Iris pigment epithelial cell (primary cell): ENCODE measurements at places on chromosomes 11 and 22.

DNA sequence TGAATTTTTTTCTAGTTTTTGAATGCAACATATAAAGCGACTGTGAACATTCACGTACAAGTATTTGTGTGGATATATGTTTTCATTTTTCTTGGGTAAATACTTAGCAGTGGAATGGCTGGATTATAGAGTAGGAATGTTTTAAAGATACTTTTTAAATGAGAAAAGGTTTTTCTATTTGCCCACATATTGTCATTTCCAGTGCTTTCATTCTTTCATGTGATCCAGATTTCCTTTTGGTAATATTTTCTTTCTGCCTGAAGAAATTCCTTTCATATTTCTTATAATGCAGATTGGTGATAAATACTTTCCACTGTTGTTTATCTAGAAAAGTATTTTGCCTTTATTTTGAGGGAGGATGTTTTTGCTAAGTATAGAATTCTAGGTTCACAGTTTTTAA, 7.9 kb downstream of the DDB2 start:
- DNase-seq, result no peak

GRCh38 chr11:124123622-124124021, 8.4 kb downstream of the VWA5A start:
- no peak for DNase-seq

GRCh38 chr11:62732830-62733229, 4.5 kb downstream of the TTC9C start:
- peak; percentile 46 for DNase-seq

- DNase-seq, result peak; percentile 96
Observed at GRCh38 chr11:47946682-47947559, 33.4 kb upstream of the PTPRJ start.

DNA sequence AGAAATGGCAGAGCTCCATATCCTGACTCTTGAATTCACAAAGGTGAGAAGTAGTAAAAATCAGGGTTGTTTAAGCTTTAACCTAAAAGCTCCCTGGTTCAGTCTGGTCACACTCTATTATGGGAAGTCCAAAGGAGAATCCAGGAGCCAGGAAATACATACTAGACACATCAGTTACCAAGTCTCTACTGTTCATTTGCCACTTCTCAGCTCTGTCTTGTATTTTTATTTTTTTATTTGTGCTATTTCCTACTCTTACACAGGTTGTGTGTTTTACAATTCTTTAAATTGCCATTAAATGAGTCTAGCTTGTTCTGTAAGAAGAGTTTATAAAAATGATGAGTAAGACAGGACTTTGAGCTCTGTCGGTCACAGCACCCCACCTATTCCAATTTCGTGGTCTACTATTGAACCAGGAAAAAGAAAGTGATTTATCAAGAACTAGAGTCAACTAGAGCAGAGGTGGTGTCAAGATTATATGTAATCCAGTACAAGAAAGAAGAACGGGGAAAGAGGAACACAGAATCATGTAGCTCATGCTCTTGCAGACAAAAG, 9.7 kb downstream of the MS4A12 start:
- DNase-seq, result no peak

DNA sequence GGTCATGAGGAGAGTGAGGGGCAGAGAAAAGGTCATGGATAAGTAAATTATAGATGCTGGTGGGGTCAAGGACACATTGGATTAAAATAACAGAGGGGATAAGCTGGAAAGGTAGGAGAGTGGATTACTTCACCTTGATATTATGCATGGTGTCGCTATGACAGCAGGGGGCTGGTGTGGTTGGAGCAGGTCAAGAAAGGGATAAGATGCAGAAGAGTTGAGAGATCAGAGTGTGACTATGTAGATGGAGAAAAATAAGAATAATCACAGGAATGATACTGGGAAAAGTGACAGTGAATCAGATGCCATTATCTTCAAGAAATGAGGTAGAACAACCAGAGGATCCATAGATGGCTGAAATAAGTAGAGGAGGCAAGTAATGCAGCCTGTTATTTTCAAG, 29.4 kb upstream of the AMOTL1 start:
- no peak for DNase-seq

- no peak for DNase-seq
Observed at GRCh38 chr11:4643076-4643475, 706 bp upstream of the OR51E1 start.

GRCh38 chr11:88656283-88656682, 318.7 kb upstream of the CTSC start:
- DNase-seq, result no peak

GRCh38 chr11:69950120-69950519, 128.0 kb upstream of the ANO1 start:
- peak; percentile 13 for DNase-seq

GRCh38 chr22:19195796-19196731, 17.5 kb upstream of the SLC25A1 start:
- DNase-seq, result no peak

- DNase-seq, result peak; percentile 67
Observed at GRCh38 chr11:129946256-129946655, 50.9 kb upstream of the NFRKB start.

GRCh38 chr11:78354408-78355308, 63.0 kb downstream of the GAB2 start:
- DNase-seq, result no peak

DNA sequence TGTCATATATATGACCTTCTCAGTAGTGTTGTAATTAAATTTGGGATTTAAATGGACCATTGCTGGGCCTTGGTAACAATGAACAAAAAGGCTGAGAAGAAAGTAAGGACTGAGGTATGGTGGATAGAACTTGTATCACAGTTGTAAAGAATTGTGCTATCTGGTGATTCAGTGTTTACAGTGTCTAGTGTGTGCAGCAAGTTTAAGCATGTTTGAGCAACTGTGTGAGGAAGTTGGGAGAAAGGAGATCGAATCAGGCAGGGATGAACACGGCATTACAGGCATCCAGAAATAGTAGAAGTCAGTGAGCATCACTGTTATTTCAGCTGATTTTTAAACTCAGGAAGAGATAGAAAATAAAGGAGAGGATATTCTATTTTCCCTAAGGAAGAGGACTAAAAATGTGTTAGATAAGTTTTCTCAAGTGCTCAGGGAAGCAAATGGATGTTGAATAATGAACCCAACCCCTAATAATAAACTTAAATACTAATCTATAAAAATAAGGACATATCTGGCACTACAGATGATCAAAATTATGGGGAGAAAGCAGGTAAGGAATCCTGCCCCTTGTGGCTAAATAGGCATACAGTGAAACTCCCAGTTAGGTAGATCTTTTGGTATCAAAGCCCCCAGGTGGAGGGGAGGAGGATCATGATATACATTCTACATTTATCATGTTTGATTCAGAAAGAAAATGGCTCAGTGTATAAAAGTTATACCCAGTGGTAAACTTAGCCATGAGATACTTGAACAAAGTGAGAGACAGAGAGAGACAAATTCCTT, 361.0 kb upstream of the ANO3 start:
- DNase-seq, result no peak

GRCh38 chr11:102120437-102120973, 10.3 kb downstream of the YAP1 start:
- DNase-seq, result no peak

GRCh38 chr22:45996241-45997076, 19.5 kb upstream of the WNT7B start:
- peak; percentile 70 for DNase-seq

DNA sequence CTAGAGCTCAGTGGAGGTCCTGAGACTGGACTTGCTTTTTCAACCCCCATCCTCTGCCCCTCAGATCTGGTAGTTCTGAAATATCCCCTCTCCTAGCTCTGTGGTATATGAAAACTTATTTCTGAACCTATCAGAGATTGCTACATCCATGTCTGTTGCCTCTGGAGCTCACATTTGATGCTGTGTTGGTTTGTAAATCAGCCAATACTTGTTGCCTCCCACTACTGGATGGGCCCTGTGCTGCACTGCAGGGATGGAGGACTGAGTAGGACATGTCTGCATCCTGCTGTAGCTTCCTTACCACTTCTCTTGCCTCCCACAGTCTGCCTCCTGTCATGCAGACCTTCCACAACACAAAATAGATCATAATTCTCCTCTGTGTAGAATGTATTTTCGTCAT, 5.2 kb downstream of the OLFML1 start:
- no peak for DNase-seq

DNA sequence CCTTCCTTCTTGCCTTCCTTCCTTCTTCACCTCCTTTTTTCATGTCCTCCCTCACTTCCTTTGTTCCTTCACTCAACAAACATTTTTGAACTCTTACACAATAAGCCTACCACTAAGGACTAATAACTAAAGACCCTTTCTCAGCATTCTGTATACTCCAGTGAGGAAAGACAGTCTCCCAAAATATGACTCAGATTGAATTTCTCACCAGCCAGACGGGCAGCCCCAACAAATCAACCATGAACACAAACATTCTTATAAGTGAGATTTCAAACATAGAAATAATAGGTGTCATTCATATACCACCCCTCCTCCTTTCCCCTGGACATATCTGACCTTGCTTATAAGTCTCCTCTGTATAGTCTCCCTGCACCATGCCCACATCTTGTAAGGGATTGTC, 1079.7 kb downstream of the OPCML start:
- no peak for DNase-seq

- no peak for DNase-seq
Observed at GRCh38 chr22:46289244-46289891, 7.3 kb upstream of the GTSE1 start.

GRCh38 chr11:78733031-78733430, 158.4 kb upstream of the NARS2 start:
- DNase-seq, result no peak

- peak; percentile 45 for DNase-seq
Observed at GRCh38 chr11:122741613-122742300, 86.2 kb downstream of the UBASH3B start.

DNA sequence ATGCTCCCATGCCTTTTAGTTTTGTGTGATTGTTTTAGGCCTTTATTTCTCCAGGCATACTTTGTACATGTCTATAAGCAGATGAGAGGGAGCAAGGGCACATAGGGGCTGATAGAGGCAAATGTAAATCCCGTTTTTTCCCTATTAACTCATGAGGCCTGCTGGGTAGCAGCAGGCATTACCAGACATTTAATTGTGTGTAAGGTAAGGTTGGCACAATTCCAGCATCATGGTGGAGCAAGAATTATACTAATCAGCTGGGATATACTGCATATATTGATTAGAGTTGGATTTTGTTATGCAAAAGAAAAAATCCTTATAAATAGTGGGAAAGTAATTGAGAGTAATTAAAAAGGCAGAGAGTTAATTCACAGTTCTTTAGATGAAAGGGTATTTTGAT, 12.2 kb downstream of the FAT3 start:
- no peak for DNase-seq

GRCh38 chr11:120133216-120134105, 4.5 kb downstream of the TRIM29 start:
- DNase-seq, result no peak

GRCh38 chr22:32665676-32666075, 135.8 kb upstream of the TIMP3 start:
- peak; percentile 17 for DNase-seq

DNA sequence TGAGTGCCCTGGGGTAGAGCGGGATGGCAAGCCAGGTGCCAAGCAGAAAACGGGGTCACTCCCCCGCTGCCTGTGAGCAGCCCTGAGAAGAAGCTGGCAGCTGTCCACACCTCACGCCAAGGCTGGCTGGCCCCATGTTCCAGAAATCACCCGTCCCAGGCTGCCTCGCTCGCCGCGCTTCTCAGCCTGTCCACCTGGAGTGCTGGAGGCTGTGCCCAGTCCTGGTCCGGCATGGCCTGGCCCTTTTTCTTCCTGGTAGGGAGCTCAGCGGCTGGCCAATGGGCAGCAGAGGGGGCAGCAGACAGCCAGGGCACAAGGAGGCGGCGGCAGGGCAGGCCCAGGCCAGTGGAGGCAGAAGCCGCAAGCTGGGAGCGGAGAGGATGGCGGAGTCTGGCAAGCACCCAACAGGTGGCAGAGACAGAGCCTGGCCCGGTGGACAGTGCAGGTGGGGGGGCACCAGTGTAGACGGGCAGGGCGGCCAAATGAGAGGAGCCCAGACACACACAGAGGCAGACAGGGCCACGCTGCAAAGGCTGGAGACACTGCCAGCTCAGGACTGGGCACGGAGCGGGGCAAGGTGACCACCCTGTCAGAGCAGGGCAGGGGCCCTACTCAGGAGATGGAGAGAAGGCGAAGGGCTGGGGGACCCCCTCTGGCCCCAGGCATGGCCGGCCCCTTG, 37.2 kb upstream of the TH start:
- no peak for DNase-seq

DNA sequence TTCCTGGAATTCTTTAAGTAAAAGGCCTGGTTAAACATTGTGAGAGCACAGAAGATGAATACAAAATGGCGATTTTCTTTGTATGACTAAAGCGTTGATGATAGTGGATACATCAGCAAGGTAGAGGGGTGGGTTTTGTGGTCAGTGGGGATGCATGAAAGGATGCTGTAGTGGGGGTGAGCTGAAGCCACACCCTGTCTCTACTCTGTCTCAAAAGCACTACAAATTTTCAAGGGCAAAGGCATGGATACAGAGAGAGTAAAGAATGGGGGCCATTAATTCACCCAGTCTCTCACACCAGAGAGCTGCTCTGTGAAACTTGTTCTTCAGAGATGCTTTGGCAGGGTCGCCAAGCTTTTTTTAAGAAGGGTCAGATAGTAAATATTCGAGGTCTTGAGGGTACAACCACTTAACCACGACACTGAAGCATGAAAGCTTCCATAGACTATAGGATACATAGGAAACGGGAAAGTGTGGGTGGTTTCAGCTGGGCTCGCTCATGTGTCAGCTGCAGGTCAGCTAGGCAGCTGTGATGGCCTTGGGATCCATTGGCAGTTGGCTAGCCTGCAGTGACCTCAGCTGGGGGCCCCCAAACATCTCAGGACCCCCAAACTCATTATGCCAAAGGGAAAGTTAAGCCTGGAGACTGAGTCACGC, 8.3 kb downstream of the TMEM138 start:
- no peak for DNase-seq

DNA sequence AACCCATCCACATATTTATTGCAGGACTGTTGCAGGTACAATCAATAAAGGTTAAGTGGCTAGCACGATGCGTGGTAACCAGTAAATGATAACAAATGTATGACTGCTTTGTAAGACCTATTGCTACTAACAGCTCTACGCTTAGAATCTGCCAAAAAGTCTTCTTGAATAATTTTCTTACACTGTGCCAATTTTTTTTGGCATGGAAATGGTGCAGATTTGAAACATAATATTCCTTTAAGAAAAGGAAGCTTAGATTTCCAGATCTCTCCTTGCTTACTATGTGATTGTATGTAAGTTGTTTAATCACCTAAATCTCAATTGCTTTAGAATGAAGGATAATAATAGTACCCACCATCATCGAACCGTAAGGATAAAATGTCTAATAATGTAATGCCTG, 192.0 kb downstream of the LRRC4C start:
- no peak for DNase-seq

DNA sequence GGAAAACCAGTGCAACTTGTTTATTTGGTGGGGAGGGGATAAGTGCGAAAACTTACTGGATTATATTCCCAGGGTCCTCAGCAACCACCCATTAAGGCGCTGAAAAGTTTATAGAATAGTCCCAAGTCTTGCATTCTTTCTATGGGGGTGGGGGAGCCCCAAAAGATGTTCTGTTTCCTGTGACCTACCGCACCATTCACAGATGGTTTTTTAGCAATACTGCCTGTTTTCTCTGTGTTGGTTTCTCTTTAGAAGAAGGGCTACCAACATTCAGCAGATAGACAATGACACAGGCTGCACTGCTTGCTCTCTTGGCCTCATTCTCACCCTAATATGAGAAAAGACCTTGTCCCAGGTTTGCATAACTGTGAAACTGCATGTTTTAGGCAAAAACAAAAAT, 86.5 kb downstream of the FAM76B start:
- DNase-seq, result no peak

GRCh38 chr11:69812946-69813345, 6.3 kb downstream of the FGF3 start:
- DNase-seq, result no peak

- DNase-seq, result peak; percentile 55
Observed at GRCh38 chr11:131668500-131669400, 298.3 kb downstream of the NTM start.
